Activated CD4-positive, alpha-beta memory T cell treated with anti-CD3 and anti-CD28 coated beads, Interleukin-2, amount 10 ng/mL, durations not matched to agents 7 days and 5 days (primary cell): ENCODE measurements at places on chromosomes 2 and 18. TPM values are rescaled to one million over a fixed set of nuclear protein-coding genes. Genes with fewer than 3 reads are reported as not detected.

GLI2 gene
- total RNA-seq = 0.75 TPM

HYCC2 gene
- total RNA-seq = 31.9 TPM

LINC00305 gene
- total RNA-seq = not detected

TRIM43 gene
- total RNA-seq = 0.73 TPM

POTEC gene
- total RNA-seq = not detected

GPR35 gene
- total RNA-seq = 5.2 TPM

STARD6 gene
- not detected for total RNA-seq

IL18R1 gene
- 22.8 TPM for total RNA-seq

NCKAP5 gene
- not detected for total RNA-seq

GPR55 gene
- 7.4 TPM for total RNA-seq

FNDC4 gene
- total RNA-seq = not detected

SLC14A1 gene
- total RNA-seq = 1.5 TPM

KLHL30 gene
- total RNA-seq = not detected

CTAGE1 gene
- total RNA-seq = not detected

CENPA gene
- total RNA-seq = 39.5 TPM

SP5 gene
- total RNA-seq = not detected

LAMA3 gene
- total RNA-seq = 0.18 TPM

ZBTB7C gene
- 0.81 TPM for total RNA-seq

FOXI3 gene
- not detected for total RNA-seq

SULT1C4 gene
- total RNA-seq = not detected
